ENCODE measurements at places on chromosomes 3 and 15.
A peak's percentile ranks its signal among the peaks of the same experiment; 100 is the strongest.

DNA sequence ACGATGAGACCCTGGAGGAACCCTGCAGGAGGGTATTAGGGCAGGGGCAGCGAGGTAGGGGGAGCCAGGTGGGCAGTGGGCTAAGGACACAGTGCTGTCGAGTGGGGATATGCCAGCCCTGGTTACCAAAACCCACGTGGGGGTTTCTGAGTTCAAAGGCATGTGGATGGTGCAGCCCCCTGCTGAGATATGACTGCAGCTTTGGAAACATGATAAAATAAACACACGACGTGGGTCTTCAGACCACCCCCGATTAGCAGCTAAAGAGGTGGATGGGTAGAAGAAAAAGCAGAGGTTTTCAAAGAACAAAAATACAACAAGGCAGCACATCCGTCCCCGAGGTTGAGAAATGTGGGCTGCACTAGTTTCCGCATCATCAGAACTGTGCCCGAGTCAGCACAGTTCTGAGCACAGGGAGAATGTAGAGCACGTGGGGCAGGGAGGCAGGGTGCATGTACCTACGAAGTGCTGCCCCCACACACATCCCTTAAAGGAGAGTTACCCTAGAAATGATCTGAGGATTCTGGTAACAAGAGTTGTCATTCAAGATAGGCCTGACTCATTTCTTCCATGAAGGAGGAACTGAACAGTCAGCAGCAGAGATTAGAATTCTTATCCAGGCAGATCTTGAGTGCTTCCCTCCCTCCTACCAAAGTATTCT, 121.3 kb downstream of the RPLP1 start:
- peak; percentile 43 for DNase-seq

DNA sequence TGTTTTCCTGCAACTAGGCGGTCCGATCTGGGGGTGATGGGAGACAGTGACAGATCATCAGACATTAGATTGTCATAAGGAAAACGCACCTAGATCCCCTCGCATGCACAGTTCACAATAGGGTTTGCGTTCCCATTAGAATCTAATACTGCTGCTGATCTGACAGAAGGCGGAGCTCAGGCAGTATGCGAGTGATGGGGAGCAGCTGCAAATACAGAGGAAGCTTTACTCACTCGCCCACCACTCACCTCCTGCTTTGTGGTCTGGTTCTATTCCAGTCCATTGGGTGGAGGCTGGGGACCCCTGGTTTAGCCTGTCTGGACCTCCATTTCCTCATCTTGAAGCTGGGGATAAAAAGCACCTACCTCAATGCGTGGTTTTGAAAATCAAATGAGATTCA, 437.5 kb upstream of the PROK2 start:
- DNase-seq: no peak

GRCh38 chr3:113261626-113262303, 50.4 kb downstream of the BOC start:
- DNase-seq: no peak

DNA sequence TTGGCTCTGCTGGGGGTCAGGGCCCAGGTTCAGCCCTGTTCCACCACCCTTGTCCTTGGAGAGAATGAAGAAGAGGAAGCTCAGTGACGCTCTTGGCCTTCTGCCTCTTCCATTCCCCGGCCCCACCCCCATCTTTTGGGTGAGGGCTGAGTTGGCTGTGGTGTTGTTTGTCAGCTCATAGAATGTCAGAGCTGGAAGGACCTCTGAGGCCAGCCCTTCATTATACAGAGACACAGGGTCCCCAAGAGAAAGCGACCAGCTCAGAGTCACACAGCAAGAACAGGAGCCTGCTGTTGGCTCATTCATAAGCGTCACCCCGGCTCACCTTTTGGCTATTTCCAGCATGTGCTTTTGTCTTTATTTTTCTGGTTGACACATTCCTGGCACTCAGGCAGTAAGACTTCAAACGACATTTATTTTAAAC, 68.2 kb downstream of the AAGAB start:
- DNase-seq: no peak

- no peak for DNase-seq
These were observed 43.5 kb upstream of the RNU6-1 start for GRCh38 chr15:67883234-67883773.

All from CD4-positive, alpha-beta T cell treated with Interleukin-17A for 4 hours (primary cell).